Mucosa of gallbladder (tissue), 1 donor: ENCODE measurements at places on chromosomes 1 and 21.

DNA sequence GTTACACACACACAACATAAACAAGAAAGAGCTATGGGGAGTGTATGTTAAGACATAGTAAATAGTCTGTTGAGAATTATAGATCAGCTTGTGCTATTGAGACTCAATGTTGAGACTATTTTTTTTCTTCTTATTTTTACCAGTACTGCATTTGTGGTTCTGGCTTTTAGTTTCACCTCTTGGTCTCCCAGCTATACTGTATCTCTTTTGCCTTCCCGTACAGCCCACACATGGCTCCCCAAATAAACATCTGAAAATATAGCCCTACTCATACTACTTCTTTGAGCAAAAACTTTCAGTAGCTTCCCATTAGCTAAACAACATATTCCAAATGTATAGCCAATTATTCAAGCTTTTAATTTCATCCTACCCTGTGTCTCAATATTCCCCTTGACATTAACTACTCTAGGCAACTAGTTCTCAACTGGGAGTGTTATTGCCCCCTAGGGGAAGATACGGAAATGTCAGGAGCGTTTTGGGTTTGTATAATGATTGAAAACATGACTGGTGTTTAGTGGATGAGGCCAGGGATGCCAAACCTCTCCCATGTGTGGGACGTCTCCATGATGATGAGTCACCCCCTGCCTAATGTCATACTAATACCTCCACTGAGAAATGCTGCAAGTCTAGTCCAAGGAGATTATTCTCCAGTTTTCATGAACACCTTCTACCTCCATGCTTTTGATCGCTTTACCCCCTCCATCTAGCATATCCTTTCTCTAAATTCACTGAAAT lies 6.8 kb downstream of the RPE65 start:
- peak; percentile 35 for DNase-seq

DNA sequence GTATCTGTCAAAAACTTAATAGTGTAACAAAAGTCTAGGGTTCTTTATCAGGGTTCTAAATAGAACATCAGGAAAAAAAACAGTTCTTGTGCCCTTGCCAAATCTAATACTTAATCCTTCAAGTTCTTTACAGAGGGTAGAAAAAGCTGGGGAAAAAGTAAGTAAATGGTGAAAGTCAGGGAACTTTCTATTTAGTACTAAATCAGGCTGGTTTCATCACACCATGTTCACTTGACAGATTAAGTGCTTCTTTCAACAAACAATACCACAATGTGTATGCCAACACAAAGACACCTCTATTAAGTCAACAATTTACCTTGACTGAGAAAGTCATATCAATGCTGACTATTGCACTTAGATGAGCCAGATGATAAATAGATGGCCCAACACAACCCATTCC lies 9.7 kb downstream of the DBT start:
- no peak for DNase-seq

DNA sequence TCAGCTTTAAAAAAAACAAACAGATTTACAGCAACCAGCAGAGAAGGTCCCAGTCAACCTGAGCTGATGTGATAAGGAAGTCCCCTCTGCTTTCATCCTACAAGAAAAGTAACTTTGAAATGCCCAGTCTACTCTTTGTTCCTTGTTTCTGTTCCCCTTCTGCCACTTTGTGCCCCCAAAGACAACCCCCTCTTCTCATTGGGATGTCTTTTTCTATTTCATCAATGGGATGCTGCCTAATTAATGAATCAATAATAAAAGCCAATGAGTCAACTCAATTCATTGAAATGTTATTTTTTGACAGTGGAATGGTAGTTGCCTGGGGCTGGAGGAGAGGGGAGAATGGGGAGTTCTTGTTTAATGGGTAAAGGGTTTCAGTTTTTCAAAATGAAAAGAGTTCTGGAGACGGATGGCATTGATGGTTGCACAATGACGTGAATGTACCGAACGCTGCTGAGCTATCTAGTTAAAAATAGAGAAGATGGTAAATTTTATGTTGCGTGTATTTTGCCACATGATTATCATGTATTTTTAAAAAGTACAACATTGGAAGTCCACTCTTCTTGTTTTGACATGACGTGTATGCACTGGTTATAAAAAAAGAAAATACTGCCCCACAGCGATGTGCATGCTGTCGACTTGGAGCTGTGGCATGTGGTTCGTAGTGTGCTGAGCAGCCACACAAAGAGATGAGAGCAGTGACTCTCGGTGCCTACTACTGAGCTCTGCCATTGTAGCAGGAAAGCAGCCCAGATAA lies 22.4 kb upstream of the PADI2 start:
- DNase-seq = no peak

DNA sequence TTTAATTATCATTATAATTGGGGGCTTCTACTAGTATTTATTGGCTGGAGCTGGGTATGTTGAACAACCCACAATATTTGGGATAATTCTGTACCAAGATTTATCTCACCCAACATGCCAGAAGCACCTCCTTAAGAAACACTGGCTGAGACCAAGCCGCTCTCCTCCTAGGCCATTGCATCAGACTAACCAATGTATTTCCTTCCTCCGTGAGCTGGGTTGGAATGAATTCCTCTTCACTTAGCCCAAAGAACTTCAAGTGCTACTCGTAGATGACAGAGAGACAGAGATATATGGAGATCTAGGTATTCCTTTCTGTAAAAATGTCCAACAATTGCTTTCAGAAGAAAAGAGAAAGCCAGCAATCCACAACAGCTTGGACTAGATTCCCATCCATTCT lies 87.2 kb upstream of the ETS2 start:
- no peak for DNase-seq

- DNase-seq = no peak
Observed at GRCh38 chr1:161730050-161730564, 8.8 kb downstream of the FCRLB start.

DNA sequence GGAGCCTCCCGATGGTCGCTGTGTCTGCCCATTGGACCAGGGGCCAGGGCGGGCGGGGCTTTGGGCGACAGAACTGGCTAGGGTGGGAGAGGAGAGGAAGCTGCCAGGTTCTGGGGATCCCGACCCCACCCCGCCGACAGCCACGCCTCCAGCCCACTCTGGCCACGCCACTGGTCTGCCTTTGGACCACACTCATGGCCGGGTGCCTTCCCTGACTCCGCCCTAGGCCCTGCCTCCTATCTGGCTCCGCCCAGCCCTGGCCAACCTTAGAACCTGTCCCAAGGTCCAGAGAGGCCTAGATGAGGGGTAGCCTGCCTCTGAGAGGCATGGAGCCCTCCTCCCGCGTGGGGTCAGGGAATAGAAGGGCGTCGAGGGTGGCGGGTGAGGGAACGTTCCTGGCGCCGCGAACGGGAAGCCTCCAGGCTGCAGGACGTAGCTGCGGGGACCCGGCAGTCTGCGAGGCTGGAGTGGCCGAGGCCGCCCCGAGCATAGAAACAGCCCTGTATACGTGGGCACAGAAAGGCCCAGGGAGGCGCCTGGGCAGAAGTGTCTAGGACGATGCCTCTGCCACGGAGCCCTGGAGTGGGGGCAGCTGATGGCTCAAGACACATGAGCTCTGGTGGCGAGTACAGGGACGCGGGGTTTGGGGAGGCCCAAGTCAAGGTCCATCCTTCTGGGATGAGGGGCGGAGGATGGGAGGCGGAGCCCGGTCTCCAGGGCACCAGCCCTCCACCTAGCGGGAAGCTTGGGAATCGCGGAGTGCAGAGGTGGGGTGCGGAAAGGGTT lies 11.5 kb upstream of the COL16A1 start:
- DNase-seq = peak; percentile 93

- peak; percentile 8 for DNase-seq
Observed at GRCh38 chr1:24385160-24385940, 28.2 kb downstream of the STPG1 start.
